AG04449 (cell line): ENCODE measurements at places on chromosomes 7 and 10.

- DNase-seq = no peak
Observed at GRCh38 chr10:24893127-24893526, 59.3 kb downstream of the PRTFDC1 start.

- no peak for DNase-seq
Observed at GRCh38 chr7:96045919-96046318, 273.6 kb downstream of the DYNC1I1 start.

GRCh38 chr10:130635528-130635927 lies 499.3 kb downstream of the GLRX3 start:
- DNase-seq = no peak

GRCh38 chr7:25851332-25852210 lies 300.4 kb upstream of the NFE2L3 start:
- DNase-seq = no peak

DNA sequence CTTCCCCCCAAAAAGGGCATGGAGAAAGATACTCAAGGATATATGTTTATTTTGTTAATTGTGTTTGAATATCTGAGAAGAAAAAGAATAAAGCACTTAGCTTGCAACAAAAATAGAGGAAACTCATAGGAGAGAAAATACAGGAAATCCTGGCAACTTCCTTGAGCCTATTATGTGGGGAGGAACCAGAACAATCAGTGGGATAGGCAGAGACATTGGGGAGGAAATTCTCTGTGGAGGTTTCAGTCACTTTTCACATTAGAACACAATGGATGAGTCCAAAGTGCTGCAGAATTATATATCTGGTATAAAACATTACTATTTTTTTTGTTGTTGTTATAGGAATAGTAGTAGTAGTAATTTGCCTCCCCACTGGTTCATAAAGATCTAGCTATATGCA lies 240.1 kb downstream of the THSD7A start:
- no peak for DNase-seq

DNA sequence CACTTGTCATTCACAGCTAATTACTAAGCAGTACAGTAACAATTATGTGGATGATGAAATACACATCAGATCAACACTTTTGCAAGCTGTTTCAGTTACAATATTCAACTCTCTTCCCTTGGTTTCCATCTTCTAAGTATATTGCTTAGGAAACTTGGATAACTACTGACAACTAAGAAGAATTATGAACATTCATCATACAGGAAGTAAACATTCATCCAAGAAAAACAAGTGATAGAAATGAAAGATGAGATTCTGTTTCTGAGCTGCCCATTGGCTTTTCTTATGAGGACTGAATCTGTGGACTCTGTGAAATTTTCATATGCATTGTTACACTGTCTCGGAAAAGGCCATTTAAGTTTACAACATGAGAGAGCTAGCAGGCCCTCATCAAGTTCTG lies 240.2 kb downstream of the PRKG1 start:
- no peak for DNase-seq

DNA sequence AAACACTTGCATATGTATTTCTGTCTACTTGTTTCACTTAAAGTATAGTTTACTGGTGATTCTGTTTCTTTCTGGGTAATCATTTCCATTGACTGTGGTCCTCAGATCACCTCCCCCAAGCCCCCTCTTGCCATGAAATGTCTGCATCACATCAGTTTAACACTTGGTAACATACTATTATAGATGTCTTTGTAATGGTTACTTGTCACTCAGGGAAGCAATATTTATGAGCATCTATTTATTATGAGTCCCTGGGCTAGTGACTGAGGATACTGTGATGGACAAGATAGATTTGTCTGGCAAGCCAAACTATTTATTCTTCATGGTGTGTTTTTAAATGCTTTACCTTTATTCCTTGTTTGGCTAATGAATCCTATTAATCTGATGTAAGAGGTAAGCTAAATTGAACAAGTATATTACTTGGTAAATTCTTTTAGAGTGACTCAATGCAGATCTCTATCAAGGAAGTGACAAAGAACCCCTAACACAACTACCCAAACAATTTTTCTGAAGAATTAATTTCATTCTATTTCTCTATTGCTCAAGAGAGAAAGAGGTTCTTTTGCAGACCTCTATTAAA lies 270.9 kb downstream of the RELN start:
- DNase-seq = no peak

DNA sequence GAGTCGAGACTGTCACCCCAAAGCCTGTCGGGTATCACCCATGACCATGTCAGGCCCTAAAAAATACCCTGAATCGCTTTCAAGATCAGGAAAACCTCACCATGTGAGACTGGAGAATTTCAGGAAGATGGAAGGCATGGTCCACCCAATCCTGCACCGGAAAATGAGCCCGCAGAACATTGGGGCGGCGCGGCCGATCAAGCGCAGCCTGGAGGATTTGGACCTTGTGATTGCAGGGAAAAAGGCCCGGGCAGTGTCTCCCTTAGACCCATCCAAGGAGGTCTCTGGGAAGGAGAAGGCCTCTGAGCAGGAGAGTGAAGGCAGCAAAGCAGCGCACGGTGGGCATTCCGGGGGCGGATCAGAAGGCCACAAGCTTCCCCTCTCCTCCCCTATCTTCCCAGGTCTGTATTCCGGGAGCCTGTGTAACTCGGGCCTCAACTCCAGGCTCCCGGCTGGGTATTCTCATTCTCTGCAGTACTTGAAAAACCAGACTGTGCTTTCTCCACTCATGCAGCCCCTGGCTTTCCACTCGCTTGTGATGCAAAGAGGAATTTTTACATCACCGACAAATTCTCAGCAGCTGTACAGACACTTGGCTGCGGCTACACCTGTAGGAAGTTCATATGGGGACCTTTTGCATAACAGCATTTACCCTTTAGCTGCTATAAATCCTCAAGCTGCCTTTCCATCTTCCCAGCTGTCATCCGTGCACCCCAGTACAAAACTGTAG lies 176.2 kb downstream of the RTKN2 start:
- no peak for DNase-seq

DNA sequence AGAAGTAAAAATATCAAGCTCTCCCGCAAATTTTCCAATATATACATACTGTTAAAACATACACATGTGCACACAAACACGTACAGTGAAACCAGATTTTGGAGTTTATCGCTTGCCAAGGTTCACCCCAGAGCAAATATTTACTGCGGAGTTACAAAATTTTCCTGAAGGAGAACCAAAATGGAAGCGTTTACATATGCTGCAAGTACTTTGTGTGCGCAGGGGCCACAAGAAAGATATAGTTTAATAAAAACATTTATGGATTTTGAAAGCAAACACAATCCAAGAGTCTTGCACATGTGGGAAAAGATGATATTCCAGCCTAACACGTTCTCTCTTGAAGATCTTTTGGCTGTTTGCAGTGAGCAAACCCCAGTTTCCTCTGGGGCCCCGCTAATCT lies 301.3 kb upstream of the NFE2L3 start:
- DNase-seq = no peak
